ENCODE measurements at places on chromosomes 3 and 15. TPM values are rescaled to one million over a fixed set of nuclear protein-coding genes. Genes with fewer than 3 reads are reported as not detected.

DNA sequence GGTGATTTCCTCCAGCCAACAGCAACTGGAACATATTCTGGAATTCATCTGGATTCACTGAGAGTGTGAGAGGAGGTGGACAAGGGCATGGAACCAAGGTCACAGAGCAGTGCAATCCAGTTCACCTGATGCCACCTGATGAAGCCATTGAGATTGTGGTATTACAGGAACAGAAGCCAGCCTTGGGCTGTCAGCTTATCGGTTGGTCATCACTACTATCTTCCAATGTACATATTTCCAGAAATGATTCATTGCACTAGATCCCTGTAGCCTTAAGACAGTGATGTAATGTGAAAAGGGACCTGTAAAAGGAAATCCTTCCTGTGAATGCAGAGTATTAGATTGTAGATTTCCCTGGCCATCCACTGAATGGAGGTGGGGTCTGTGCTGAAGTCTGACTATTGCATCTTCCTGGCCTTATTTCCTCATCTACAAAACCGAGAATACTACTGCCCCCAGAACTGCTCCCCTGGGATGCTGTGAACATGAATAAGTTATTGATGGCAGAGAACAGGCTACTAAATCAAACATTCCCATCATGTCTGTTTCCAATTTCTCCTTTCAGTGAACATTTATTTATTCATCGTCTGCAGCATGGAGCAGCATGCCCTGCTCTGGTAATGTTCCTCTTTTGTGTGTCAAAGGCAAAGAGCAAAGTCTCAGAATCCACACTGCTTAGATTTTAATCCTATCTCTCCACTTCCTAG is 47.4 kb upstream of the TPM1 start:
- no peaks in the 10 kb centered on the region for H3K36me3 ChIP-seq
- H3K27ac ChIP-seq: no peak overlapping the region
- H3K27me3 ChIP-seq: no peaks in the 10 kb centered on the region

GRCh38 chr3:50620420-50620819 is 3.5 kb downstream of the MAPKAPK3 start:
- H3K27me3 ChIP-seq: no peaks in the 10 kb centered on the region
- no peak overlapping the region for H3K4me3 ChIP-seq
- H3K27ac ChIP-seq: no peak overlapping the region
- DNase-seq: no peak

DNA sequence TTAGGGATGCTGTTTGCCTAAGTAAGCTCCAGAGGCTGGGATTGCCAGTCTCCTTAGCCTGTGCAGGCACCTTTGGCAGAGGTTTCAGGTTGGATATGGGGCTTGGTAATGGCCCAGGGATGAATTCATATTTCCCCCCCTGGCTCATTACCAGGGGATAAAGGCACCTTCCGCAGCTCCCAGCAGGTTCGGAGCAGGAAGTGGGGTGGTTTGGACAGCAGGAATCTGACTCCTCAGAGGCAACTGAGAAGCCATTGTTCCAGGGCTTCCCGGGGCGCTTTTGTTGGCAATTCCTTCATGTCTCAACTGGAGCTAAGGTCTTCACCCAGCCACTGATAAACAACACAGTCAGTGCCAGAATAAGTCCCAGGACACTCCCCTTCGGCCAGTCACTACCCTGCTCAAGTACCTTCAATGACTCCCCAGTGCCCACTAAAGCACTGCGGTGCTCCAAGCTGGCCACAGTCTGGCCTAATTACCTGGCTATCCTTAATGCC is 85.3 kb upstream of the SLC6A6 start:
- DNase-seq: peak; percentile 61
- no peaks in the 10 kb centered on the region for H3K36me3 ChIP-seq
- H3K27ac ChIP-seq: no peak overlapping the region

GRCh38 chr3:181555681-181556080 is 156.0 kb upstream of the SOX2 start:
- H3K27me3 ChIP-seq: no peaks in the 10 kb centered on the region
- DNase-seq: no peak
- H3K4me3 ChIP-seq: no peak overlapping the region
- H3K27ac ChIP-seq: no peak overlapping the region

DNA sequence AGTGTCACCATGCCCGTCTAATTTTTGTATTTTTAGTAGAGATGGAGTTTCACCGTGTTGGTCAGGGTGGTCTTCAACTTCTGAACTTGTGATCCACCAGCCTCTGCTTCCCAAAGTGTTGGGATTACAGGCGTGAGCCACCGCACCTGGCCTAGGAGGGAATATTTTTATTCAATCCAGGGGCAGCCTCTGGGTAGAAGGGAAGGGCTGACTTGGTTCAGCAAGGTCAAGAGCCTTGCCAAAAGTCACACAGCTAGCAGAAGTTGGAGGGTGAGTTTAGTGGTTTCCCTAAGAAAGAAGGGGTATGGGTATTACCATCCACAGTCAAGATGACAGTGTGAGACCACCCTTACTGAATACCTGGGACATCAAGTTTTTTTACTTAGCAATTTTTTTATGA is 4.9 kb upstream of the AEN start:
- no peak overlapping the region for H3K4me3 ChIP-seq
- H3K27me3 ChIP-seq: no peaks in the 10 kb centered on the region
- DNase-seq: no peak
- H3K36me3 ChIP-seq: no peaks in the 10 kb centered on the region
- 0 out of 2 replicates have a peak, but pooled peaks cover 11% of the 10 kb centered on the region for H3K4me1 ChIP-seq

GRCh38 chr3:59970376-59970775 is 920.6 kb upstream of the CFAP20DC start:
- no peak for DNase-seq
- no peaks in the 10 kb centered on the region for H3K4me1 ChIP-seq
- no peak overlapping the region for H3K27ac ChIP-seq
- no peak overlapping the region for H3K4me3 ChIP-seq
- no peaks in the 10 kb centered on the region for H3K36me3 ChIP-seq

DNA sequence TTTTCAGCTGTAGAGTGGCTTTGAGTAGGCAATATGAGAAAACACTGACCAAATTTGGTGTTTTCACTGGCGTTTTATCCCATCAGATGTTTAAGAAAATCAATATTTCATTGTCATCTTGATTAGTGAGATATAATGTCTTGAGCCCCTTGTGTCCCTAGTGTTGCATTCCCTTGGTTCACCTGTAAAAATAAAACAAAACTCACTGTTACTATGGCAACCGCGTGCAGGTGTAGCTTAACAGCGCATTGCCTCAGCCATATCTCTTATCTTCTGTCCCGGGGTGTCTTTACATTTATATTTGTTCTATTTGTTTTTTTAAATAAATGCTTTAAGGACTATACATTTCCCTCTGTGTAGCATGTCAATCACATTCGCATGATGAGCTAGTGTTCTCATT is 551.6 kb downstream of the ZIC1 start:
- H3K27ac ChIP-seq: no peak overlapping the region
- no peaks in the 10 kb centered on the region for H3K27me3 ChIP-seq
- H3K4me1 ChIP-seq: no peaks in the 10 kb centered on the region
- no peak for DNase-seq
- H3K4me3 ChIP-seq: no peak overlapping the region
- no peaks in the 10 kb centered on the region for H3K36me3 ChIP-seq

GRCh38 chr3:191762323-191762960 is 301.5 kb downstream of the PYDC2 start:
- no peak overlapping the region for H3K4me3 ChIP-seq
- no peaks in the 10 kb centered on the region for H3K36me3 ChIP-seq
- H3K27me3 ChIP-seq: no peaks in the 10 kb centered on the region
- DNase-seq: no peak
- peak overlapping the region; percentile 15 for H3K27ac ChIP-seq
- peaks cover 8% of the 10 kb centered on the region for H3K4me1 ChIP-seq

DNA sequence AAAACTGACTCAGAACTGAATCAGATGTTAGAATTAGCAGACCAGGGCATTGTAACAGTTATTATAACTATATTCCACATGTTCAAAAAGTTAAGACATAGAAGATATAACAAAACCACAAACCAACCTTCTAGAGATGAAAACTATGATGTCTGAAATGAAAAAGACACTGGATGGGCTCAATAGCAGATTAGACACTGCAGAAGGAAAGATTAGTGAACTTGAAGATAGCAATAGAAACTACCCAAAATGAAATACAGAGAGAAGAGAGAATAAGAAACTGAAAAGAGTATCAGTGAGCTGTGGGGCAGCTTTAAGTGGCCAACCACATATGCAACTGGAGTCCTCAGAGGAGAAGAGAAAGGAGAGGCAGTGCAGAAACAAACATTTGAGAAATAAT is 132.0 kb upstream of the ATP2B2 start:
- H3K4me3 ChIP-seq: no peak overlapping the region
- no peak overlapping the region for H3K27ac ChIP-seq

The ADGRG7 gene
- total RNA-seq: not detected

The ALDH1A2 gene
- 12.6 TPM for total RNA-seq

The SUSD5 gene
- 15.6 TPM for total RNA-seq

Data from SJCRH30 (cell line).